ENCODE measurements at places on chromosomes 1 and 21.
A peak's percentile ranks its signal among the peaks of the same experiment; 100 is the strongest.

GRCh38 chr1:42793824-42794223 is 9.0 kb downstream of the TMEM269 start:
- DNase-seq: no peak

DNA sequence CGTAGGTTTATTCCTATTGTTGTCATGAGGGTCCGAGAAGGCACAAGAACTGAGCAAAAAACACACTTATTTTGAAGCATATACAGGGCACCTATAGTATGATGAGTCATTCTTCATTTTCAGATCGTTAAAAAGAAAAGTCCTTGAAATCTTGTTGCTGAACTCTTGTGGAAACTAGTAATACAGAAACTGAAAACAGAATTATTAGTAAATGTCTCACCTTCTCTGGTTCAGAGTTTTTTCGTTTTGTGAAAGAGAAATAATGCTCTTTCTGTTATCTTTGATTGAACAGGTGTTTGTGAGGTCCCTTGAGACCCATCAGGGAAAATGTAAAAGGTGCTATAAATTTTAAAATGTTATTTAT is 102.0 kb upstream of the COA6 start:
- no peak for DNase-seq

DNA sequence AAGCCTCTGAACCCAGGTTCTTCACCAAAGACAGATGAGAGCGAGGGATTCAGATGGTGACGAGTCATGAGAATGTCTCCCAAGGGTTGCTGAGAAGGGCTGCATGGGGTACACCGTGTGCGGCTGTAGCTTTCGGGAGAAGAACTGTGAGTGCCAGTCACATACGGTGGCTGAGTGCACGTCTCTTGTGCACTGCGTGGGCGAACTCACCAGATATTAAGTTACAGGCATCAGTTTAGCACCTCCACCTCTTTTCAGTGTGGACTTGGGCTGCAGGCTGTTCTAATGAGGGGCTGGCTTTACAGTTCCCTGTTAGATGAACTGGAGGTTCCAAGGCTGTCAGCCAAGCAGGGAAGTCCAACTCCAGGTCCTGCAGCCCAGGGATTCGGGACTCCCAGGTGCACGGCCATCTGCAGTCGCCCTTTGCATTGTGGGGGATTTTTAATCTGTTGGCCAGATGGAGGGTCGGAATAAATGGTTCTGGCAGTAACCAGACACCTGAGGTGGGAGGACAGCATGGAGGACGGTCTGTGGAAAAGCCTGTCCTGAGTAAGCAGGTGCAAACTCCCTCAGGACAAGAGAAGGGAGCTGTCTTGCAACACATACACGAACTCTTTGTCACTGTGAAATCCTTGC is 26.5 kb upstream of the AVPR1B start:
- peak; percentile 5 for DNase-seq

DNA sequence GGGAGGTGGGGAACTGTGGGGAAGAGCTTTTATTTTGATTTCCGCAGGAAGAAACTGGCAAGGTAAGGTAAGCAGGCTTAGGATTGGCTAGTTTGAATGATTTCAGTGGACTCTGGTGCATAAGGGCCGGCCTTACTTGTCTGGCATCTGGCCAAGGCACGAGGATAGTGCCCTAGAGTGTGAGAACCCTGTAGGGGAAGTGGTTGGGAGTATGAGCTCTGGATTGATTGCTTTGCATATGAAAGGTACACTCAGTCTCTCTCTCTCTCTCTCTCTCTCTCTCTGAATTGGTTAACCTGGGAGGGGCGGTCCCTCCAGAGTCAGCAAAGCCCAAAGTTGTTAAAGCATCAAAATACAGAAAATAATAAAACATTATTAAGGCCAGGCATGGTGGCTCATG is 463.0 kb downstream of the SIPA1L2 start:
- DNase-seq: no peak
